Cerebellar cortex (tissue), 1 donor: ENCODE measurements at places on chromosomes 12 and 14.

- DNase-seq, result no peak
Observed at GRCh38 chr14:94691660-94692034, 78.3 kb downstream of the GSC start.

DNA sequence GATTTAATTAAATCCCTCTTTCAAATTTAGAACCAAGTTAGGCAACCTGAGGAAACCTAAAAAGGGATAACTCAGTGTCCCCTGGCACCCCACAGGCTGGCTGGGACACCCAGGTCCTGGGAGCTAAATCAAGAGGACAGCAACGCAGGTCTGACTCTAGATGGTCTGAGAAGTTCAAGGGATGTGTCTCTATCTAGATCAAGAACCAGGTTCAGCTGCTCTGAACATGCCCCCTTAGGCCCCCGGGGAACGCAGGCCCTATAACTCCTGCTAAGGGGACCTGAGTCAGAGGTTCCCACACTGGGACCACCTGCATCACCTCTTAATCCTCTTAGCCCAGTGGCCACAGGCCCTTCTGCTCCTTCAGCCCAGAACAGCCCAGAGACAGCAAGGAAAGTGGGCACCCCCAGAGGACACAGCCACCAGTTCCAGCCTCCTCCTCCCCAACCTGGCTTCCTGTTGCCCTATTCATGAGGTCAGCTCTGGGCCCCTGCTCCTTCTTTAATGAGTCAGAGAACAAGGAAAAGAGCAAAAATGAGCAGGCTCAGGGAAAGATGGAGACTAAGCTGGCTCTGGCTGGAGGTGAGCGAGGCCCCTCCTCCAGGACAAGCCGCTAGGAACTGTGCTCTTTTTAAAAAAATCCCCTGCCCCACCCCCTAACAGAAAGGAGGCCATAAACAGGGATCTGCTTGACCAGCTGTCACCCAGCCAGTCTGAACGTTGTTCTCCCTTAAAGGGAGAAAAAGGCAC is 10.8 kb downstream of the PITPNM2 start:
- no peak for DNase-seq

- peak; percentile 66 for DNase-seq
Observed at GRCh38 chr12:124637581-124637981, 70.2 kb upstream of the NCOR2 start.

DNA sequence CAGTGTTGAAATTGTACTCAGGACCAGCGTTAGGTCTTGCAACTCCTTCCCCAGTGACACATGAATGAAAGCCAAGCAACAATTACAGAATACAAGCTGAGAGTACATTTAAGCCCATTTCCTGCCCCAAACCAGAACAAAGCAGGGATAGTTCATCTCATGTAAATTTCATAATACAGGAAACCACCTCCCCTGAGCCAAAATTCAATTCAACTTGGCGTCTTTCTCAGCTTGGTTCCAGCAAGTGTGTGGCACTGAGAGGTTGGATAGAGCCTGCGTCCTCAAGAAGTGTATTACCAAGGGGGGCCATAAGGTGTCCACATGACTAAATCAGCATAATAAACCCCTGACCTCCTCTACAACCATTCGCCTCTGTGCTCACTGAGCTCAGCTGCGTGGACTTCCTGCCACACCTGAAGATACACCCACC is 278.9 kb upstream of the CRY1 start:
- no peak for DNase-seq

DNA sequence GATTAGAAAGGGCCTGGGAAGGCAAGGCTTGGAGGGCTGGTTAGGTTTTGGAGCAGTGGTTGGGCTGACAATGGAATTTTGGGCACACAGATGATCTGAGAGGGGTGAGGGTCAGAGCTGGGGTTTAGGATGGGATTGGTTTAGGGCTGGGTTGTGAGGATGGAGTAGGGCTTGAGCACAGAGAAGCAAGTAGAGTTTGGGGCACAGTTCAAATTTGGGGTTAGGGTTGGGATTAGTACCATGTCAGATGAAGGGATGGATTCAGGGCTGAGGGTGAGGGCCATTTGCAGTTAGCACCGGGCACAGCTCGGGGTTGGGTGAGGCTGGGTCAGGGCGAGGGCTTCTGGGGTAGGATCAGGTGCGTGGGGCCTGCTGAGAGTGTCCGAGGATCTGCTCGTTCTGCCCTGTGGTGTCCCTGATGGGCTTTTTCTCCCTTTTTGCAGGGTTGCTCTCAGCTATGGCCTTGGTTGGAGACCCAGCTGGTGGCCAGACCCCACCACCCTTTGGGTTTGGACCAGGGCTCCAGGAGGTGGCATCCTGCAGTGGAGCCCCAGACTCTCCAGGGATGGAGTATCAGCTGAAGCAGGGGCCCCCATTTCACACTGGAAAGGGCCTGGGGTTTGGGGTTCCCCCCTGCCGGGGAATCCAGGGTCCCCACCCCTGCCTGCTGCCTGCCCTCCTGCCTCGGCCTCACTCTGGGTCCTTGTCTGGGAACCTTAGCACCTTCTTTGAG is 45.6 kb downstream of the KRT80 start:
- DNase-seq, result no peak

DNA sequence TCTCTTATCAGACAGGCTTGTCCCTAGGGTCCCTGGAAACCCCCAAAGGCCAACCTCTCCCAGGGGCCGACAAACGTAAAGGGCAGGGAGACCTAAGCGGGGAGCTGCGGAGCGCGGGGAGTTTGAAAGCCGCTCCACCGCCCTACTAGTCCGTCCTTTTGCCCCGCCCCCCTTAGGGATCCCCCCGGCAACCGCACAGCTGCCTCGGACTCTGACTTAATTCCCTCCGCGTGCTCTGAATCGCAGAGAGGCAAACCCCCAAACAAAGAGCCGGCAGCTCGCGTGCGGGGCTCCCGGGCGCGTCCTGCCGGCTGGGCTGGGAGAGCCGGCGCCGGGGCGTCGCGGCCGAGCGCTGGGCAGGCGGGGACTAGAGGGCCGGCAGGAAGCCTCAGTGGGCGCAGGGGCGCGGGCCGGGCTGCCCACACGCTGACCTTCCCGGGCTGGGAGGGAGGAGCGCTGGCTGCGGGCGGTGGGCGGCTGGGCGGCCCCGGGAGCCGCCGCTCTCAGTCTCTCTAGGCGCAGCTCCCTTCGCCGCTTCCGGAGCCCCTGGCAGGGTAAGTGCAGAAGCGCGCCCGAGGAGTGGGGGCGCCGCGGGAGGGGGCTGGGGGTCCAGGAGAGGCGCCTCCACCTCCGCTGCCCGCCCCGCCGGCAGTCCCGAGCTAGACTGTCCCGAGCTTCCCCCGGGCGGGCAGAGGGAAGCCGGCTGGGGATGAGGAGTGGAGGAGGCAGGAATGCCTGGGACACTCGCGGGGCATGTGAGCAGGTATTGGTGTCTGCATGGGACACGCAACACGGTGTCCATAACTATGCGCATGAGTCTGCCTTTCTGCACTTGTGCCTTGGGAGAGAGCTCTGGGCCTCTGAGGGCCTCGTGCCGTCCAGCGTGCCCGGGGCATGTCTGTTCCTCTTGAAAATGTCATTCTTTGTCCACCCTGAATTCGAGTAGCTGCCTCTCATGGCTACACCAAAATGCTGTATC is at the start of gene TSPAN11:
TSS of gene TSPAN11 (plus strand) at position 506 of the 979 bp plus-strand sequence. CDS start 27,244 bp downstream, outside the sequence.
- peak; percentile 15 for DNase-seq

- DNase-seq, result no peak
Observed at GRCh38 chr14:22718091-22718490, 48.4 kb upstream of the OXA1L start.

DNA sequence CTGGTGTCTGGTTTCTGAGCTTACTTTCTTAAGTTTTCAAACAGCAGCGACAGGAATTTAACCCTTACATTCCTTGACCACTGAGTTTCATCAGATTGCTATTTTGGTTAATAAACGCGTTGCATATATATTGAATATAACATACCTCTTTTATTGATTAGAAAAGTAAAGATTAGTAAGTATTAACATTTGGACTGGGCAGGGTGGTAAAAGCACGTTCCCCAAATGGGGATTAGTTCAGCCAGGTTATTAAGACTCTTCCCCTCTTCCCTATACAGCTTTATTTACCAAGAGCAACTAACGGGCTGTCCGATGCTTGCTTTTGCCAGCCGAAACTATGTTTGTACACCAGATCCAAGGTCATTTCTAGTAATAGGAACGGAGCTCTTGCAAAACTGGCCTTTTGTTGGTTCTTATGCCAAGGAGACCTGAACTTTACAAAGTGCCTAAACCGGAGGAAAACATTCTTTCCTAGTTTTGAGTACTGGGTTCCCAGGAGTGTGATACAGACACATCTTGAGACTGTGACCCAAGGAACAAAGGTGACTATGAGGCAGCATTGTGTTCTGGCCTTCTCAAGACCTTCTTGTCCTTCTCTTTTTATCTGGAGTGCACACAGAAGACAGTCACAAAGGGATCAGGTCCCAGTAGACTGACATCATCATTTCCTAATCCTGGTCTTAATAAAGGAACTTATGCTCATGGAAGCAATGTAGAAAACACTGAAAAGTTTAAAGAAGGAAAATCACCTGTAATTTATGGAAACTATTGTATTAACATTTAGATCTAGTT is 2.6 kb downstream of the GLRX5 start:
- DNase-seq, result no peak

GRCh38 chr14:95255487-95255886 is 64.2 kb downstream of the CLMN start:
- DNase-seq, result no peak

DNA sequence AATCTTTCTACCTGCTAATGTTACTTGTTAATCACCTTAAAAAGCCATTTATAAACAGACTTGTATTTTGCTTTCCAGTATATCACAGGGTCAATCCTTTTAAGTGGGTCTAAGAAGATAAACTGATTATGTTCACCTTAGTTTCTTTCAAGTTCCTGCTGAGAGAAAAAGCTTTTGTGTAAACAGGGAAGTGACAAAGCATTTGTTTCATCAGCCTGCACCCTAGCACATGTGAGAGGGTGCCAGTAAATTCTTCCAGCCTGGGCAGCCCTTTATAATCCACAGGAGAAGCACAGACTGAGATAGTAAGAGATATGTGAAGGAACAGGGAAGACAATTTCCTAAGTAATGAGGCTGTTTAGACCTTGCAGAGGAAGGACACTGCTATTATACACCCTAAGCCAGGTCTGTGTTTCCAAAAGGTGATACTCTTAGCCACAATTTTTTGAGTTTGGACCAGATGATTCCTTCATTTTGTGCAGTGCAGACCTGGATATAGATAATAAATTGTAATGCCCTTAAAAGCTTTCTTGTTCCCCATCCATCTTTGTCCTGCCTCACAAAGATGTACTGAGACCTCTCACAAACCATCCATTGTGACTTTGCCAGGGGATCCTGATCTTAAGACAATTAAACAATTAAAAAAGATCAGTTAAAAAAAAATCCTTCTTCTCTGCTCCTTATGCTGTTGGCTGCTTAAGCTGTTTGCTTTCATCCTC is 150.7 kb downstream of the KTN1 start:
- DNase-seq, result no peak

- no peak for DNase-seq
Observed at GRCh38 chr12:89126712-89127111, 225.6 kb downstream of the DUSP6 start.

GRCh38 chr14:76767681-76768656 is 6.7 kb downstream of the VASH1 start:
- no peak for DNase-seq

DNA sequence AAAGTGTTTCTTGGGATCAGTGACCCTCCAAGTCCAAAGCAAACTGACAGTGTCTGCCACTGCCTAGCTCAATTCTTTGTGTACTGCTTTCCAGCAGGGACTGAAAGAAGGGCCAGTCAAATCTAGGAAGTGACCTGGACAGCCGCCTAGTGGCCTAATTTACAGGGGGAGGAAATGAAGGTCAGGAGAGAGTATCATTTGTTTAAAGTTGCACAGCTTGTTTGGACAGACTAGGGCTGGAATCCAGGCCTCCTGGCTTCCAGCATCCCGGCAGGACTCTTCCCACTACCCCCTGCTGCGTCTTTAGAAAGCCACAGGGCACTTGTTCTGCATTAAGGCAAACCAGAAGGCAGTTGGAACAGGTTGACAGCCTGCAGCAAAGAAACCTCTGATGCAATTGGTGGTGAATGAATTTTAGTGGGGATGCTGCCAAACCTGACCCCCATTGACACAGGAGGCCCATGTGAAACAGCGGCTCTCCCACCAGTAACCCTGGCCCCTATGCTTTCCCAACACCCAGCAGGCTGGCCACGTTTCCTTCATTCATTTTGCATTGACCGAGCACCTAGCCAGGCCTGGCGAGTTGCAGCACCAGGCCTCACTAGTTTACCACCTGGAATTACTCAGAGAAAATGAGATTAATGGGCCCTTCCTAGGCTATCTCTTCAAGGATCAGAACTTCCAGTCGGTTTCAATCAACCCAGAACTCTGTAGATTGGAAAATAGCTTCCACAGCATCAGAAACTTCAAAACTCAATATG is 28.2 kb downstream of the GALNT16 start:
- DNase-seq, result peak; percentile 71

DNA sequence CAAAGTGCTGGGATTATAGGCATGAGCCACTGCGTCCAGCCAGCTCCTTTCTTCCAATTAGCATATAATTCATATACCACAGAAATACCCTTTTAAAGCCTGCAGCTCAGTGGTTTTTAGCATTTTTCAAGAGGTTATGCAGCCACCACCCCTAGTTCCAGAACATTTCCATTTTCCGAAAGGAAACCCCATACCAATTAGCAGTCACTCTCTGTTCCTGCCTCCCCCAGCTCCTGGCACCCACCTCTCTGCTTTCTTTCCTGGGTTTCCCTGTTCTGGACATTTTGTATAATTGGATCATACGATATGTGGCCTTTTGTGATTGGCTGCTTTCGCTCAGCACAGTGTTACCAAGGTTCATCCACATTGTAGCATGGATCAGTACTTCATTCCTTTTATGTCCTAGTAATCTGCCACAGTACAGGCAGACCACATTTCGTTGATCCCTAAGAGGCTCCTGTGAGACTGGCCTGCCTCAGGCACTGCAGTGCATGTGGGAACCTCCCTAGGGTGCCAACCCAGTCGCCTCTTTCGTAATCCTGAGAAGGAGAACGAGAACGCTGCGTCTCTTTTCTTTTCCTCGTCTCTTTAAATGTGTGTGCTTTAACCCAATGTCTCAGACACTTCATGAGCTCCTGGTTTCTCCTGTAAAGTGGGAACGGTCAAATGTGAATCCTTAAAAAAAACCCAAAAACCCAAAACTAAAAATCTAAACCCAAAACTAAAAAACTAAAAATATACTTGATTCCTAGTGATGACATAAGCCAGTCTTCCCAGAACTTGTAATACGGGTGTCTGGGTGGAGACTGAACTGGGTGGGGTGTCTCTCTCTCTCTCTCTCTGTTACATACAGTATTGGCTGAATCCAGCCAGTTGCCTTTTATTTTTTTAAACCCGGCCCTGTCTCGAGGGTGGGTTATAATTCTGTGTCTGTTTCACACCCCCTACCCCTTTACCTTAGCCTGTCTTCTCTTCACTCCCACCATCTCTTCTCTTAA is 14.7 kb downstream of the AACS start:
- DNase-seq, result no peak

DNA sequence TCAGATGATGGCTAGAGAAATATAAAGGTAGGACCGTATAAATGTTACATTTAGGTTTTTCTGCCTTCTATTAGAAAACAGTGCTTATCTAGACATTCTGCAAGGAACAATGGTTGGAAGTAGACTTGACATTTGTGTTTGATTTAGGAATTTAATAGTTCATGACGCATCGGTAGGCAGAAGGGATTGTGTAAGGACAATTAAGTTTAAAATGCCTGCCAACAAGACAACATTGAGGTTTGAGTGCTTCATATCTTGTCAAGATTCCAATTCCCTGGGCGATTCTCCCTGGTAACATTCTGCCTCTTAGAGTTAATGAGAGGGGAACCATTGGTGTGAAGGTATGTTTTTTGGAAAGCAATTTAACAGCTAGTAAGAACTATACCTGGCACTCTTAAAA is 186.8 kb upstream of the RBM19 start:
- DNase-seq, result no peak
